ENCODE measurements at places on chromosomes 12 and 14.
A peak's percentile ranks its signal among the peaks of the same experiment; 100 is the strongest.

DNA sequence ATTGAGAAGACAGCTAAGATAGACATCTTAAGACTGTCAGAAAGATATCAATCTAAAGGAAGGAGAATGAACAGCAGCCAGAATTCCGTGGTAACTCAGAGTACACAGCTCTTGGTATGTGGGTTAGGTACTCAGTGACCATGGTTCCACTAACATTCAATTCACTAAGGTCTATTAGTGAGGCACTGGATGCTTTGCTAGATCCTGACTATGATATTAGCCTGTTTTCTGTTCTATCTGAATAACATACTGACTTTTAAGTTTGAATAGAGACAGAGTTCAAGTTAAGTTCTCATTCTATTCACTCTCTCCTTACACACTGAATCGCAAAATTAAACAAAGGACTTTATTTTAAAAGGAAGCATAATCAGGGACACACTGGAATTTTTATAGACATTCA is 106.4 kb downstream of the PRKD1 start:
- no peak for DNase-seq

GRCh38 chr12:114648711-114649110 is 35.3 kb downstream of the TBX3 start:
- no peak for DNase-seq

GRCh38 chr14:77681196-77682157 is 26.3 kb downstream of the ALKBH1 start:
- DNase-seq = no peak

DNA sequence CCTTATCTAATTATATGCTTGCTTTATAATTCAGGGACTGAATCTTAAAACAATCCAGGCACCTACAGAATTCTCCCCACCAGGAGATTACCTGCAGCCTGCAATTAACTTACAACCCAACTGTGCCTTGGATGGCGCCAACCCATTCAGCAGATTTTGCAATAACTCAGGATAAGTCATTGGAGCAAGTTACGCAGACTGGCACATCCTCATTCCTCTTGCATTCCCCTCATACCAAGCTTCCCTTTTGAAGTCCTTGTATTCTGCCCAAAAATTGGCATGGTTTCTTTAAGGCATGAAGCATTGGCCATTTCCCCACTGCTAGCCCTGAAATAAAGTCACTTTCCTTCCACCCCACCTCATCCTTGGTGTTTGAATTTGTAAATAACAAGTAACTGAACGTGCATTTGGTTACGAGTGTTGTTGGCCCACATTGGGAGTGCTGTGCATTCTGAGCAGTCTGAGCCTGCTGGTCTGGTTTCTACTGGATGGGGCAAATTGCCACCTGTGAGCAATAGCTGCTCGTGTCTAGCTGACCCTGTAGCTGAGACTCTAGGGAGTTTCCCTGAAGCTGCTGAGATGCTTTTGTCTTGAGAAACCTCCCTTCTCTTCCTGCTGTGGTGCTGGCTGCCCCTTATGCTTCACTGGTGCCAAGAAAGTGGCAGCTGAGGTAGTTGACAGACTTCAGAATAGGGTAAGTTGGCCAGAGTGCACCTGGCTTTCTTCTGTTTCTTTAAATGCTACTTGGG is 99.2 kb upstream of the SCAF11 start:
- DNase-seq = no peak

DNA sequence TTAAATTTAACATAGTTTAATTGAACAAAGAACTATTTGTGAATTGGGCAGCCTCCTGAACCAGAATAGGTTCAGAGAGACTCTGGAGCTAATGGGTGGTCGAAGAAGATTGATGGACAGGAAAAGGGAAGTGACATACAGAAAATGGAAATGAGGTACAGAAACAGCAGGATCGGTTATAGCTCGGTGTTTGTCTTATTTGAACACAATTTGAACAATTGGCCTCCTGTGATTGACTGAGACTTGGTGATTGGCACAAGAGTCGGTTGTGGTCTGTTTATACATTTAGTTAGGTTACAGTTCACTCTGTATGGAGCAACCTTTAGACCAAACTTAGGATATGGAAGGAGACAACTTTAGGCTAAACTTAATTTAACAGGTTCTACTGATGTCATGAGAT is 18.4 kb upstream of the CFL2 start:
- no peak for DNase-seq

GRCh38 chr12:132218915-132219314 is 74.7 kb downstream of the NOC4L start:
- DNase-seq = peak; percentile 53

DNA sequence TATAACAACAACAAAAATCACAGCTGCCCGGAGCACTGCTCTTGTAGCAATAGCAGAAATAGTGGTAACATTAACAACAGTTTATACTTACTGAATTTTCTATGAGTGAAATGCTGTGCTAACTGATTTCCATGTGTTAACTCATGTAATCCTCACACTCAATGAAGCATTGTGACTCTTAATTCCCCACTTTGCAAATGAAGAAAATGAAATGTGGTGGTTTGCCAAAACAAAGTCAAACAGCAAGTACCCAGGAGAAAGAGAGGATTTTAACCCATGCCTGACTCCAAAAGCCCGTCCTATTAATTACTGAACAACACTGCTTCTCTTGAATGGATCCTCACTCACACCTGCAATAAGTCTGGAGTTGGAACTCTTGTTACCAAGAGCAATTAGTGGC is 123.5 kb downstream of the MED13L start:
- DNase-seq = no peak

GRCh38 chr14:72515779-72516770 is 377.8 kb downstream of the DPF3 start:
- no peak for DNase-seq

DNA sequence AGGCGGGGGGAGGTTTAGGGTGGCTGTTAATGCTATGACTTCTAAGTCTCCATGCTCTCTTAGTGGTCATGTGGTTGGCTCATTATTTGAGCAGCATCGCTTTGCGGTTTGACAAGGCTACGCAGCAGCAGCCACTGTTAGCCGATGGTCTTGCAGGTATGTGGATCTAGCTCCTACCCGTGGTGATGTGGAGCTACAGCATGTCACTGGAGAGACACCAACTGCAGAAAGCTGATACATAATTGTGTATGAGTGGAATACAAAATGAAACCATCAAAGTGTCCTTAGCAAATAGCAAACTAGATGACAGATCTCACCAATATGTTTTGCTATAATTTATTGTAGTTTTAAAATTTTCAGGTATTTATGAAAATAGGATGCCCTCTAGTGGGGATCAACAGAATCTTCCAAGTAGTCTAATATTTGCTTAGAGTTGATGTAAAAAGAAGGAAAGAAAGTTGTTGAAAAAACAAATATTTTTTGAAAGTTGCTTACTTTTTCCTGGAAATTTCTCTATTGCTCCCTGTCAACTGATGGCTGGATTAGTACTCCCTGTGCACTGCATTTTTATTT is 94.9 kb downstream of the NAV3 start:
- DNase-seq = no peak

DNA sequence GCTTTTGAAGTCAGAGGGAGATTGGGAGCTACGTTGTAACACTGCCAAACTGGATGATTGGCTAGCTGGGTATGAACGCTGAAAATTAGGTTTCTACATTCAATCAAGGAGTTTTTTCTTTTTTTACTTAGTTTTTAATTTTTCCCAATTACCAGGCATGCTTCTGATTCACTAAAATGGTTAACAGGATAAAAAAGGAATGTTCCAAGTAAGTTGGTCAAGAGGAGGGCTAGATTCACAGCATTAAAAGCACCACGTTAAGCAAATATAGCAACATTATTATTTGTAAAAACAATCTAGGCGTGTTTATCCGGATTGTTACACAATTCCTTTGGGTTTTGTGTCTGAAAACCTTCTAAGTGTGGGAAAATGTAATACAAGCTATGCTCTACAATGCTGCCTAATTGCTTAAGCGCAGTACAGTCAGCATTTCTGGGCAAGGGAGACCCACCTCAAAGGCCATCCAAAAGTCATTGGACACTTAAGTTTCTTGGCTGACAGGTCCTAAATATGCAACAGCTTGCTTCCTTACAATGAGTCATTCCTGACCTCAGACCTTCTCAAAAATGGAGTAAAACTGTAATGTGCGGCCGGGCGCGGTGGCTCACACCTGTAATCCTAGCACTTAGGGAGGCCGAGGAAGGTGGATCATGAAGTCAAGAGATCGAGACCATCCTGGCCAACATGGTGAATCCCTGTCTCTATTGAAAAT is 1.2 kb downstream of the RPLP0 start:
- DNase-seq = peak; percentile 20

DNA sequence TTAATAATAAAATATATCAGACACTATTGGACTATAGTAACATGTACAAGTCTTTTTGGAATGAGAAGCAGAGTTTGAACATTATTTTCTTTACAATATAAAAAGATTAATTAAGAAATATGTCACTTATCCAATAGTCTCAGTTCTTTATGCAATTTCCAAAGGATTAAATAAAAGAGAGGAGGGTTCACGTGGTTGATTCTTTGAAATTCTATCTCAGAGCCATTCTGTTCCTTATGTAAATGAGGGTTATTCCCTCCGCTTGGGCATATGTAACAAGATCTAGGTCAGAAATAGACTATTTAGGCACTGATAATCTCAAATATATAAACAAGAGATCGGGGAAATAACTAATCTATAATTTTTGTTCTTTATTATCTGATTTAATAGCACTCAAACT is 2.1 kb upstream of the TUBA1A start:
- no peak for DNase-seq

DNA sequence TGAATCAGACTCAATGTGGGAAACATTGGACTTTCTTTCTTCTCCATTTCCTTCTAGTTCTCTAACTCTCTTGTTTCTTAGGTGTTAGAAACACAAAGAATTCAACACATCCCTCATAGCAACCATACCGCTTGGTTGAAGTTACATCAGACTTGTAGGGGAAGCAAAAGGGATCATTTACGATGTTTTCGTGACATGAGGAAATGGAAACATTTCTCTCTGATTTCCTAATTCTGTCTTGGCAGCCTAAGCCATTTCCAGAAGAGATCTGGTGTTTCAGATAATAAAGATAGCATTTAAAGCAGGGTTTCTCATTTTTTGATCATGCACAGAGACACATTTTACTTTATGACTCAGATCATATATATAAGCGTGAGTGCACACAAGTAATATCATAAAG is 202.0 kb downstream of the TMEM132C start:
- DNase-seq = no peak

GRCh38 chr12:116498471-116498870 is 60.7 kb upstream of the MAP1LC3B2 start:
- no peak for DNase-seq

- no peak for DNase-seq
These were observed 137.4 kb downstream of the ZNF664 start for GRCh38 chr12:124110372-124110883.

DNA sequence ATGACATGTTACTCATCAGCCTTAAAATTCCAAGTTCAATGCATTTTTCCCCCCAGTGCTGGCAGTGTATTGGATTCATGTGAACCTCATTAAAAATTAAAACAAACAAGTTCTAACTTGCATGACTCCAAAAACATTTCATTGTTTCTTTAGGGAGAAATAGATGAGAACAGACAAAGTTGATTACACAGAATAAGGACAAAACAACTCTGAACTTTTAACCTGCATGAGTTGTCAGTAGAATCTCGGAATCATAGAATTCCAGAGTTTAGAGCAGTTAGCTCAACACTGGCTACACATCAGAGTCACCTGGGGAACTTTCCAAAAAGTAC is 127.5 kb downstream of the TMX1 start:
- DNase-seq = no peak

GRCh38 chr12:23169696-23170013 is 544.7 kb downstream of the ETNK1 start:
- DNase-seq = no peak

DNA sequence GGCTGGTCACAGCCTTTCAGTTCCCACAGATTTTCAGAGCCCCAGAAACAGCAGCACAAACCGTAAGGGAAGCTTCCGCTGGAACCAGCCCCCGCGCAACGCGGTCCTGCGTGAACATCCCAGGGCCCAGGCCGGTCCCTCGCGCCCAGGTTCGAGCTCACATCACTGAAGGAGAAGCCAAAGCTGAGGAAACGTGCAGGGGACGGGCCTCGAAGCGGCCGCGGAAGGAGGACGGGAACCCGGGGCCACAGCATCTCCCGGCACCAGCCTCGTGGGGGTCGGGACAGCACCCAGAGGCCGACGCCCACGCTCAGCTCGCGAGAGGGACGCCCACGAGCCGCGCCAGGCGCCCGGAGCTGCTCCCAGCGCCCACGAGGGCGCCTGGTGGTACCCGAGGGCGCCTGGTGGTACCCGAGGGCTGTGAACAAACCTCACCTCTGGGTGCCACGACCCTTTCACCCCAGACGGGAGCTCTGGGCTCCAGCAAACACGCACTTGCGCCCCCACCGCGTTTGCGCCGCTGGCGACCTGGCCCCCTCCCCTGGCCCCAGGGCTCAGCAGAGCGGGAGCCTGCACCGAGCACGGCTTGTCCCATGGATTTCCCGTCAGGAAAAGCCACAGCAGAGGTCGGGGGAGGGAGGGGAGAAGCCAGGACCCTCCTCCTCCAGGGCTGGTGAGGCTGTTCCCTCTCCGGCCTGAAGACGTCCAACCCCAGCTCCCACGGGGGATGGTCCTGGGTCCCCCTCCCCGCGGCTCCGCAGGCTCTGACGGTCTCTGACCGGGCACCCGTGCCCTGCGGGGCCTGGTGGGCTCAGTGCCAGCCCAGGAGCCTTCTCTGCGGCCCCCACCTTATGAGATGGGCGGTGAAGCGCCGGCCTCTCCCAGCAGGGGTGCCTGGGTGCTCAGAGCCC is 6.9 kb downstream of the LRCOL1 start:
- DNase-seq = no peak

- no peak for DNase-seq
These were observed 4.5 kb downstream of the MIPOL1 start for GRCh38 chr14:37202265-37202664.

DNA sequence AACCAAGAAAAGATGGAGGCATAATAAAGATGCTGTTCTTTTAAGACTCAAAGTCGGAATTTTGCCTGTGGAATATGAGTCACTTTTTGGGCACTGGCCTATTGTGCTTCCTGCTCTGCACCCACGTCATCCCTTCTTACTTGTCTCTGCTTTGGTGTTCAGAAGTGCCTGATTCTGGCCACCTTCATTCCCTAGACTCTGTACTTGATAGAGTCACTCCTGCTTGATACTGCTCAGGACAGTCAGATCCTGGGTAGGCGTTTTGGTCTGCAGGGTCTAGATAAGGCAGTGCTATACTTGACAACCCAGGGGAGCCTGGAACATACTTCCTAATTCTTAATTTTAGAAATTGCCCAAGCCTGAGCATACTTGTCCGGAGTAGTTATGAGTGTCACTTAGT is 1.9 kb downstream of the LRRK2 start:
- DNase-seq = no peak

- DNase-seq = peak; percentile 69
These were observed 1.7 kb upstream of the GPR68 start for GRCh38 chr14:91246051-91246852.

- peak; percentile 42 for DNase-seq
These were observed 21.2 kb downstream of the ASB2 start for GRCh38 chr14:93954900-93955849.

- DNase-seq = no peak
These were observed 243.5 kb downstream of the TMEM132C start for GRCh38 chr12:128510511-128510910.

DNA sequence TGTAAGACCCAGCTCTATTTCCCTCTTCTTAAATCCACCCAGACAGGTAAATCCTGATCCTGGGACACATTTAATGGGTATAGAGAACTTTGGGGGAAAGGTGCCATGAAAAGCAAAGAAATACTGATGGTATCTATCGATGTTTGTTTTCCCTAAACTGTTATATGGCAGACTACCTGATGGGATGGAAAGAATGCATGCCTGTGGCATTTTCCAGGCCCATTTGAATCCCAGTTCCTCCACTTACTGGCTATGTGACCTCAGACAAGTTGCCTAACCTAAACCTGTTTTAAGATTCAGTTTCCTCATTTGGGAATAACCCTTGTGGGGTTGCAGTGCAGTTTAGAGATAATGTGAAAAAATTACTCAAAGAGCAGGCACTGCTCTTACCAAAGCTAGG is 404.5 kb downstream of the FUT8 start:
- no peak for DNase-seq
